ENCODE measurements at places on chromosomes 5 and 9.
A peak's percentile ranks its signal among the peaks of the same experiment; 100 is the strongest.

DNA sequence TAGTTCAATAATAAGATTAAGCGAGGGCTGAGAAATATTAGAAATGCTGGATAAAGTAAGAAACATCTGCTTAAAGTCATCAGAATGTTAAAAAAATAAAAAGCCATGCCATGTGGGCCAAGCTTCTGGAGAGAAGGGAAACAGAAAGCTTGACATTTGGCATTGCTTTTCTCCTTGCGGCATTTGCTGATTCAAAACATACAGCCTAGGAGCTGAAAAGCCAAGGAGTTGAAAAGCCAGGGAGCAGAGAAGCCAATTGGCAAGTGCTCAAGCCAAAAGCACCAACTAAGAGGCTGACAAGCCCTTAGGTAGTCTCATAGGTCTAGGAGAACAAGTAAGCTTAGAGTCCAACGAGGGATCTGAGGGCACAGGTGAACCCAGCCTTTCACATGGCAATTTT, 754.3 kb downstream of the TLE4 start:
- H3K27ac ChIP-seq = no peak overlapping the region
- H3K36me3 ChIP-seq = no peaks in the 10 kb centered on the region
- H3K27me3 ChIP-seq = no peaks in the 10 kb centered on the region
- no peak overlapping the region for H3K4me3 ChIP-seq

DNA sequence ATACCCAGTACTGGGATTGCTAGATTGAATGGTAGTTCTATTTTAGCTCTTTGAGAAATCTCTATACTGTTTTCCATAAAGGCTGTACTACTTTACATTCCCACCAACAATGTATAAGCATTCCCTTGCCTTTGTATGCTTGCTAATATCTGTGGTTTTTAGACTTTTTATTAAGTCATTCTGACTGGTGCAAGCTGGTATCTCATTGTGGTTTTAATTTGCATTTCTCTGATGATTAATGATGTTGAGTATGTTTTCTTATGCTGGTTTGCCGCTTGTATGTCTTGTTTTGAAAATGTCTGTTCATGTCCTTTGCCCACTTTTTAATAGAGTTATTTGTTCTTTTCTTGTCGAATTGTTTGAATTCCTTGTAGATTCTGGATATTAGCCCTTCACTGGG, 512.7 kb upstream of the PAPPA start:
- H3K27me3 ChIP-seq = no peaks in the 10 kb centered on the region
- no peak overlapping the region for H3K4me3 ChIP-seq
- no peak overlapping the region for H3K27ac ChIP-seq
- no peaks in the 10 kb centered on the region for H3K4me1 ChIP-seq
- no peaks in the 10 kb centered on the region for H3K36me3 ChIP-seq

- DNase-seq = no peak
- H3K4me3 ChIP-seq = no peak overlapping the region
- H3K4me1 ChIP-seq = no peaks in the 10 kb centered on the region
- peaks cover 3% of the 10 kb centered on the region for H3K27me3 ChIP-seq
- no peak overlapping the region for H3K27ac ChIP-seq
- no peaks in the 10 kb centered on the region for H3K36me3 ChIP-seq
These were observed 21.3 kb downstream of the C5orf58 start for GRCh38 chr5:170254056-170254455.

DNA sequence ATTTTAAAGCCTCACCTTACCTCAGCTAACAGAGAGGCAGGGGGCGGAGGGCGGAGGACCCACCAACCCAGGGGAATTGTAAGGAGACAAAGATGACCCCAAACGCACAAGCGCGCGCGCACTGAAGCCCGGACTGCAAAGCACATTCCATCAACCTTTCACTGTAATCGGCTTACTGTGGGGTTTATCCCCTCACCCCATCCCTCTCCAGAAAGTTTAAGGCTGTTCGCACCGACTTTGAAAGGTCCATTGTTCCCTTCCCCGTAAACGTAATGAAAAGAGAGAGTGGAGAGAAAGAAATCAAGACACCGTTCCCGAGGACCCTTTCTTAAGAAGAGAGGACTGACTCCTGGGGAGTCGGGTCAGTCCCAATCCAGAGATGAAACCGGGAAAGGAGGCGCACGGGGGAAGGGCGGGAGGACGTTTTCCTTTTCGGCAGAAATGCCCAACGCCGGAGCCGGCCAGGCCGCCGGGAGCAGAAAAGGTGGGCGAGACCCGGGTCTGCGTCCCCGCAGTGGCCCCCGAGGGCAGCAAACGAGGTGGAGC, 464 bp downstream of the CEMIP2 start:
- H3K4me1 ChIP-seq = peaks cover 39% of the 10 kb centered on the region
- no peaks in the 10 kb centered on the region for H3K36me3 ChIP-seq
- DNase-seq = no peak
- H3K27ac ChIP-seq = peak overlapping the region; percentile 92
- peak overlapping the region; percentile 90 for H3K4me3 ChIP-seq

DNA sequence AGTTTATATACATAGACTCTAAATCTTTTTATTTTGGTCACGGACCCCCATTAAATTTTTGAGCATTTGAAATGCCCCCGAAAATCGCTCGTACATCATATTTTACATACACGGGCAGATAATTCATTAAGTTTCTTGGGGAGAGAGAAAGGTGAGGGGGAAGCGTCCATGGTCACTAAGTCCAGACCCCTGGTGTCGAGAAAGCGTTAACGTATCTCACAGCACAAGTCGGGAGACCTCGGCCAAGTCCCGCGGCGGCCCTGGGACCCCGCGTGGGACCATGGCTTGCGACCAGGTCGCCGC, 794 bp downstream of the PTBP3 start:
- peak overlapping the region; percentile 97 for H3K27ac ChIP-seq
- H3K27me3 ChIP-seq = no peaks in the 10 kb centered on the region
- peak overlapping the region; percentile 95 for H3K4me3 ChIP-seq
- no peak for DNase-seq

GRCh38 chr9:5893591-5894236, 3.0 kb downstream of the MLANA start:
- H3K4me1 ChIP-seq = peaks cover 69% of the 10 kb centered on the region
- DNase-seq = peak; percentile 98
- H3K27ac ChIP-seq = peak overlapping the region; percentile 93

DNA sequence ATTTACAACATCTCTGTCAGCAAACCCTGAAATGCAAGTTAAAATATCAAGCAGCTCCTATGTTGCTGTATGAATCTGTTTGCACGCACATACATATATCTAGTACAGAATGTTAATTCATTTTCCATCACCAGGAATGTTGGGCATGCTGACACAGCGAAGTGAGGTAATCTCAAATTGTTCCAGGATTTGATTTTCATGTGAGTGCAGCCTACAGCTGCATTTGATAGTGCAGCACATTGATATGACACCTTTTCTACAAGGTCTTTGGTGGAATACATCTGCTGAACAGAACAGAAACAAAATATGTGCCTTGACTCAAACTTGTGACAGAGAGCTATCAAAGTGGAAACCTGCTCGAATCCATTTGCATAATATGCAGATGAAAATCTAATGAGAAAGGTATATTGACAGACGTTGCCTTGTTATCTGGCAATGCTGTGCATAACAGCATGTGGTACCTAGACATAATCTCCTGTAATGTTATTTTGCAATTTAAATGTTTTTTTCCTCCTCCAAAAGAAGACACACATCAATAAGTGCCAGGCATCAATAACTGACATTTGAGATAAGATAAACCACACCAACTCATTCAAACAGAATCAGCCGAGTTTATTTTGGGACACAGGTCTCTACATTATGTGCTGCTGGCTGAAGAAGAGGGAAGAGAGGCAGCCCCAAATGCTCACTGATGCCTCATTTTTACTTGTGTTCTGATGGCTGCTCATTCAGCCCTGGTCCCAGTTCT, 512.2 kb downstream of the ZNF608 start:
- DNase-seq = no peak
- no peak overlapping the region for H3K27ac ChIP-seq
- H3K4me1 ChIP-seq = peaks cover 7% of the 10 kb centered on the region
- H3K27me3 ChIP-seq = no peaks in the 10 kb centered on the region
- H3K4me3 ChIP-seq = no peak overlapping the region

DNA sequence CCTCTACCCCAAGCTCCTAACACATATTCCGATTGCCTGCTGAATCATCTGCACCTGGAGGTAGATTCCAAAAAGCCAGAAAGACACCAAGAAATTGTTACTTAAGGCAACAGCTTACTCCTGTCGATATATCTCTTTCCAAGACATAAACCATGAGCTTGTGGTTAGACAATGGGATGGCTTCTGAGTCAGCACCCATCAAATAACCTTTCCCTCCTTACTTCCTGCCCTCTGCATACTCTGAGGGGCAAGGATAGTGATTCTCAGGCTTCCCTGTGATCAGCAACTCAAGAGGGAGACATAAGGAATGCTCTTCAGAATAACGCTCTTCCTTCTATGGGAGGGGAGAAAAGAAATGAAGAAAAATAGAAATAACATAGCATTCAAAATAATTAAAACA, 70.9 kb downstream of the TMEM215 start:
- no peak overlapping the region for H3K27ac ChIP-seq
- H3K4me1 ChIP-seq = no peaks in the 10 kb centered on the region
- no peak for DNase-seq
- H3K36me3 ChIP-seq = no peaks in the 10 kb centered on the region
- no peaks in the 10 kb centered on the region for H3K27me3 ChIP-seq

DNA sequence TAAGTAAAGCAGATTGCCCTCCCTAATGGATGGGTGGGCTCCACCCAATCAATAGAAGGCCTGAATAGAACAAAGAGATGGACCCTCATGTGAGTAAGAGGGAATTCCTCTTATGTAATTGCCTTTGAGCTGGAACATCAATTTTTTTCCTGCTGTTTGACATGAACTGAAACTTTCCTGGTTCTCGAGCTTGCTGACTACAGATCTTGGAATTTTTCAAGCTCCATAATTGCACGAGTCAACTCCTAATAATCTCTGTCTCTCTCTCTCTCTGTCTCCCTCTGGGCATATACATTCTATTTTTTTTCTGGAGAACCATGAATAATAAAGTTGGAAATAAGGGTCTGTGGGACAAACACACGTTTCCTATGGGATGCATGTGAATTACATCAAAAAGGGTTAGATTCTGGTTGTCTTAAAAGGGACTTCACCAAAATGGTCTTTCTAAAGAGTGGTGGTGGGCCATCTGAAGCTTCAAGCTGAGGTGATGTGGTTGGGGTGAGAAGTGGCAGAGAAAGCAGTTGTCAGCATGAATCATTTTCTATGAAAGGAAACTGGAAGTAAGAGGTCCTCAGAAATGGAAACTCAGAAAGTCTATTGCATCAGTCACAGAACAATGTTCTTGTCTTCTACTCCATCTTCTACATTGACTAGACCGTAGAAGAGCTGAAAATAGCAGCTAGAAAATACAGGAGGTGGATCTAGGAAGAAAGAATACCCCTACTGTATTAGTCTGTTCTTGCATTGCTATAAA, 47.0 kb upstream of the HOMER1 start:
- no peaks in the 10 kb centered on the region for H3K27me3 ChIP-seq
- DNase-seq = no peak
- H3K4me3 ChIP-seq = no peak overlapping the region
- peaks cover 20% of the 10 kb centered on the region for H3K4me1 ChIP-seq

GRCh38 chr9:126860077-126860756, at the start of gene ZBTB34:
TSS of gene ZBTB34 (plus strand) at chr9:126860639. CDS start at chr9:126879400, 18,761 bp downstream.
- peak within 1 kb of the TSS; percentile 80 for H3K4me3 ChIP-seq
- H3K4me1 ChIP-seq = peaks cover 32% of the 10 kb centered on the region
- H3K36me3 ChIP-seq = peaks cover 5% of the 10 kb centered on the region

DNA sequence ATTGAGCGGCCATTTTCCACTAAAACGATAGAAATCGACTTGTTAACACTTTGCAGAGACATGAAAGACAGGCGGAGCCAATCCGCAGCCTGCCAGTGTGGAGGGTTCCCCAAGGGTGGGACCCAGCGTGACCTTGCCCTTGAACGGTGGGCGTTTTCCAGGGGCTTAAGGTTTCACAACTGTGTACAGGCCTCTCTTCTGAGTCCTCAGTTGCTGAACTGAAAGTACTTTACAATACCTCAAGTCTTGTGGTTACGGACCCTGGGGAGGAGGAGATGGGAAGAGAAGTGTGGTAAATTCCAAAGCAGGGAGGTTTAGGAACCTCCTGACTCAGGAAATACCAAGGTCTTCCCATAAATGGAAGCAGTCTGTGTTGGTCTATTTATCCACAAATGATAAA, 68.2 kb upstream of the CKMT2 start:
- H3K4me1 ChIP-seq = no peaks in the 10 kb centered on the region
- no peaks in the 10 kb centered on the region for H3K27me3 ChIP-seq
- no peak overlapping the region for H3K4me3 ChIP-seq
- no peak for DNase-seq
- H3K36me3 ChIP-seq = peaks cover 10% of the 10 kb centered on the region

DNA sequence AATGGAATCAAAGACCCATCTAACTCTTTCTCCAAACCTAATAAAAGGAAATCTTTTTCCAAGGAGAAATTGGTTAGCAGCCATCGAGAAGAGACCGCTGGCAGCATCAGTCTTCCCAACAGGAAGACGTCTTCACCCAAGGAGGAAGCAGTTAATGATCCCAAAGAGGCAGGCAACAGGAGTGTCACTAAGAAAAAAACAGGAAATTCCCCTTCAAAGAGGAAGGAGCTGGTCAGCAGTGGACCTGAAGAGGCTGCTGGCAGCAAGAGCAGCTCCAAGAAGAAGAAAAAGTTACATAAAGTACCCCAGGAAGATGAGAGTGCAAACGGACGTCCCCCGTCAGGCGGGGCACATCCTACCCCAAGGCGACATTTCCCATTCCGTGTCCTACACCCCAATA, 143.7 kb downstream of the ELAVL2 start:
- H3K4me3 ChIP-seq = no peak overlapping the region
- DNase-seq = no peak
- no peaks in the 10 kb centered on the region for H3K36me3 ChIP-seq
- no peaks in the 10 kb centered on the region for H3K27me3 ChIP-seq
- no peak overlapping the region for H3K27ac ChIP-seq

DNA sequence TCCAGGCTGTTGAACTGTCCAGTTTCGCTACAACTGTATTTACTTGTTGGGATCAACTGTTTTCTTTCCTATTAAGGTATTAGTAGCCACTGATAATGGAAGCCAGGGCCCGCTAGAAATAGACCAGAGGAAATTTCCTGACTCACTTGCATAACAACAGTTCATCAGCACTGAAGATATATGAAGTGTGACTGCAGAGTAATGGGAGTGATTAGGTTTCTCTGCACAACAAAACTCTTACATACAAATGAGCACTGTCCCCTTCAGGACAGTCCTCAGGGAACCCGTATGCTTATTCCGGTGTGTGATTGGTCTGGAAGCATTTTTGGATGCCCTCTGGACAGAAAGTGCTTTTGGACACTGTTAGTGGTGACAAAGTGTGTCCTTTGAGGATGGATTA, 55.3 kb downstream of the LIX1 start:
- H3K4me3 ChIP-seq = no peak overlapping the region
- no peaks in the 10 kb centered on the region for H3K27me3 ChIP-seq
- H3K36me3 ChIP-seq = no peaks in the 10 kb centered on the region
- DNase-seq = no peak
- no peak overlapping the region for H3K27ac ChIP-seq

All from HepG2 (cell line).